ENCODE measurements at places on chromosomes 5 and 9. TPM values are rescaled to one million over a fixed set of nuclear protein-coding genes. Genes with fewer than 3 reads are reported as not detected.

CDC20B gene
- polyA plus RNA-seq, result not detected

BARHL1 gene
- not detected for polyA plus RNA-seq

UGT3A1 gene
- not detected for polyA plus RNA-seq

TMEM215 gene
- polyA plus RNA-seq, result not detected

PAEP gene
- polyA plus RNA-seq, result not detected

PRSS3 gene
- polyA plus RNA-seq, result 519 TPM

GARNL3 gene
- polyA plus RNA-seq, result 3.0 TPM

IL4 gene
- polyA plus RNA-seq, result not detected

PPP1R2B gene
- polyA plus RNA-seq, result 0.03 TPM

ST8SIA4 gene
- 3.0 TPM for polyA plus RNA-seq

FAM221B gene
- 0.03 TPM for polyA plus RNA-seq

MCTP1 gene
- polyA plus RNA-seq, result 3.2 TPM

MEF2C gene
- 14.9 TPM for polyA plus RNA-seq

NPDC1 gene
- polyA plus RNA-seq, result 118 TPM

WHRN gene
- polyA plus RNA-seq, result 0.60 TPM

SMIM3 gene
- 48.6 TPM for polyA plus RNA-seq

GFPT2 gene
- polyA plus RNA-seq, result 3.6 TPM

IL7R gene
- polyA plus RNA-seq, result 1.4 TPM

CBY3 gene
- polyA plus RNA-seq, result 0.13 TPM

DELE1 gene
- polyA plus RNA-seq, result 41.2 TPM

TIGD6 gene
- polyA plus RNA-seq, result 0.60 TPM

KIF4B gene
- not detected for polyA plus RNA-seq

ARHGEF37 gene
- polyA plus RNA-seq, result 7.2 TPM

ABL1 gene
- 50.0 TPM for polyA plus RNA-seq

ADGRV1 gene
- polyA plus RNA-seq, result 2.1 TPM

CAMK4 gene
- 0.23 TPM for polyA plus RNA-seq

CTSV gene
- polyA plus RNA-seq, result 11.1 TPM

UBTD2 gene
- 12.1 TPM for polyA plus RNA-seq

ZNF454 gene
- polyA plus RNA-seq, result not detected

MAMDC2 gene
- 5.3 TPM for polyA plus RNA-seq

C9orf50 gene
- polyA plus RNA-seq, result not detected

CTXN3 gene
- not detected for polyA plus RNA-seq

CARD9 gene
- polyA plus RNA-seq, result 1.8 TPM

MYO10 gene
- polyA plus RNA-seq, result 20.3 TPM

Data from sigmoid colon (tissue), 7 donors.